ENCODE measurements at places on chromosomes 6 and 20.

GRCh38 chr20:61761453-61762166, 304.1 kb downstream of the TAF4 start:
- no peak for DNase-seq

DNA sequence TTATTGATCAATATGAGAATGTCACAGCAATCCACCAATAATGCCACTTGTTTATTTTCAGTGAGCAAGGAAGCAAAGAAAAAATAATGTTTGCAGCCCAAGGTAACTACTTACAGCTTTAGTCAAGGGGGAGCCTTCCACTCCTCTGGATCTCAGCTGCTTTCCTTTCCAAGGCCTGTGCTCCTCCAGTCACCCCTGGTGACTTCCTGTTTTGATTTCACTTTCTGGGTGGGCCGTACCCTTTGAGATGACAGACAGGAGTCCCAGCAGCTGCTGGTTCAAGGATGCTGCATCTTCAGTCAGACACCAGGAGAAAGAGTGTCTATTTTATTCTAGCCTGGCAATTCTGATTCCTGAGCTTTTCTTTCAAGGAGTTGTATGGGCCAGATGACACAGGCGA, 5.6 kb upstream of the VNN2 start:
- peak; percentile 50 for DNase-seq

GRCh38 chr20:53980031-53980465, 90.3 kb downstream of the BCAS1 start:
- no peak for DNase-seq

DNA sequence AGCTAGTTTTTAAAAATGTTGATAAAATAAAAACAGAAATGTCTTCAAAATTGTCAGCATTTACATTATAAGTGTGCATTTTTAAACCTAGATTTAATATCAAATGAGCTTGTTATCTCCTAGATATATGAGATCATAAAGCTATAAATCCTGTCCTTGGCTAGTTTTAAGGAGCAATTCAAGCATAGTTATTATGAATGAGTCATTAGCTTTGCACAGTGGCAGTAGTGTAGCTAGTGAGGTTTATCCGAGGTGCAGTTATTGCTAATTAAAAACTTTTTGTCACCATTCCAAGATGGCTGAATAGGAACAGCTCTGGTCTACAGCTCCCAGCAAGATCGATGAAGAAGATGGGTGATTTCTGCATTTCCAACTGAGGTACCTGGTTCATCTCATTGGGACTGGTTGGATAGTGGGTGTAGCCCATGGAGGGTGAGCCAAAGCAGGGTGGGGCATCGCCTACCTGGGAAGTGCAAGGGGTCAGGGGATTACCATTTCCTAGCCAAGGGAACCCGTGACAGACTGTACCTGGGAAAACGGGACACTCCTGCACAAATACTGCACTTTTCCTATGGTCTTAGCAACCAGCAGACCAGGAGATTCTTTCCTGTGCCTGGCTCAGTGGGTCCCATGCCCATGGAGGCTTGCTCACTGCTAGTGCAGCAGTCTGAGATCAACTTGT, 108.8 kb upstream of the SYNCRIP start:
- no peak for DNase-seq

DNA sequence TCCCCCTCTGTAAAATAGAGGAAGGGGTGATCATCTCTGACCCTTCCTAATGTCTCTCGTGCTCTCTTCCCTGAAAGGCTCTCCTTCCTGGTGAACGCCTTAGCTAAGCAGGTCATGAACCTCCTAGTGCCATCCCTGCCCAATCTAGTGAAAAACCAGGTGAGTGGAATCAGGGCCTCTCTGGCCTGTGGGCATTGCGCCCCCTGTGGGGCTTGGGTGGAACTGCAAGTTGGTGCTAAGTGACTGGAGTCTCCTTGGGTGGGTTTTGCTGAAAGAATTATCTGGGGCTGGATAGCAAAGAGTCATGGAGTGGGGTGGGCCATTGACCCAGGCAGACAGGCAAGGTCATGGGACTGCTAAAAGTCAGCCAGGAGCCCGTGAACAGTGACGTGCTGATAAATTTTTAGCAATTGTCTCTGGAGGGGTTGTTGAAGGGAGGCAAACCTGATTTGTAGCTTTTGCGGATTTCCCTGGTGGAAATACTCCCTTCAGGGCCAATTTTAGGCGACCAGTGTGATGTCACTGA, 8.9 kb downstream of the BPIFB1 start:
- DNase-seq = peak; percentile 63

DNA sequence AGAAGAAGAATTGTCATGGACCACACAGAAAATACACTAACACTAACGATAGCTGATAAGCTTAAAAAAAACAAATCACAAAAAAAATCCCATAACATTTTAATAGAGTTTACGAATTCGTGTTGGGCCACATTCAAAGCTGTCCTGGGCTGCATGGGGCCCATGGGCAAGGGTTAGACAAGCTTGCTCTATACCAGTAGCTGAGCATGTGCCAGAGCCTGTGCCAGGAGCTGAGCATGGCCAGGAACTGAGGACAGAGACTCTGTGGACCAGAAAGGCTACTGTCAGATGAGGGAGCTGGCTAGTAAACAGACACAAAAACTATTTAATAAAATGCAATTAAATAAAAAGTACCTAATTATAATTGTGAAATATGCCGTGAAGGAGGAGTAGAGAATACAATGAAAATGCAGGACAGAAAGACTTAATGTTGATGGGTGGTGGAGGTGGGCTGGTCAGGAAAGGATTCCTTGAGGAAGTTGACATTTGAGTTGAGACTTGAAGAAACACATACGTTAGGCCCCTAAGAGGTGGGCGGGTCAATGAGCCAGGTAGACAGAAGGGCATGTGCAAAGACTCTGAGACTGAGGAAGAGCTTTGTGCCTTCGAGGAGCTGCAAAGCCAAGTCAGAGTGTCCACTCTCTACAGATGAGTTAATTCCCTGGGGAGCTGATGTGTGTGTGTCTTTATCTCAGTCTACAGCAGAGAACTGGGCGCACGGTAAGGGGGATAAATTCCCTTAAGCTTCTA, 66.1 kb downstream of the JPH2 start:
- DNase-seq = no peak

DNA sequence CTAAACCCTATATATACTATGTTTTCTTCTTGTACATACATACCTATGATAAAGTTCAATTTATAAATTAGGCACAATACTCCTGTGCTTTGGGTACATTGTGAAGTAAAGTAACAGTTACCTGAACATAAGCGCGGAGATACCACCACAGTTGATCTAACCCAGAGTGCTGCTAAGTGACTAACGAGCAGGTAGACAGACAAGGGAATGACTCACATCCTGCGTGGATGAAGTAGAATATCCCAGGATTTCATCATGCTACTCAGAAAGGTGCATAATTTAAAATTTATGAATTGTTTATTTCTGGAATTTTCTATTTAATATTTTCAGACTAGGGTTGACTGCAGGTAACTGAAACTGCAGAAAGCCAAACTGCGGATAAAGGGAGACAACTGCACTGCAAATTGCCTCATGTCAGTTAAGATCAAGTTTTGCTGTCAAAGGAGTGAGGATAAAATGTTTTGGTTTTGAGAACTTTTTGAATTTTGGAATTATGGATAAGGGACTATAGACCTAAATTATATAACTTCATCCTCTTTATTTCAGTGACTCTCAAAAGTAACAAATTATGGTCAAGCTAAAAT, 14.4 kb downstream of the MKKS start:
- DNase-seq = no peak

DNA sequence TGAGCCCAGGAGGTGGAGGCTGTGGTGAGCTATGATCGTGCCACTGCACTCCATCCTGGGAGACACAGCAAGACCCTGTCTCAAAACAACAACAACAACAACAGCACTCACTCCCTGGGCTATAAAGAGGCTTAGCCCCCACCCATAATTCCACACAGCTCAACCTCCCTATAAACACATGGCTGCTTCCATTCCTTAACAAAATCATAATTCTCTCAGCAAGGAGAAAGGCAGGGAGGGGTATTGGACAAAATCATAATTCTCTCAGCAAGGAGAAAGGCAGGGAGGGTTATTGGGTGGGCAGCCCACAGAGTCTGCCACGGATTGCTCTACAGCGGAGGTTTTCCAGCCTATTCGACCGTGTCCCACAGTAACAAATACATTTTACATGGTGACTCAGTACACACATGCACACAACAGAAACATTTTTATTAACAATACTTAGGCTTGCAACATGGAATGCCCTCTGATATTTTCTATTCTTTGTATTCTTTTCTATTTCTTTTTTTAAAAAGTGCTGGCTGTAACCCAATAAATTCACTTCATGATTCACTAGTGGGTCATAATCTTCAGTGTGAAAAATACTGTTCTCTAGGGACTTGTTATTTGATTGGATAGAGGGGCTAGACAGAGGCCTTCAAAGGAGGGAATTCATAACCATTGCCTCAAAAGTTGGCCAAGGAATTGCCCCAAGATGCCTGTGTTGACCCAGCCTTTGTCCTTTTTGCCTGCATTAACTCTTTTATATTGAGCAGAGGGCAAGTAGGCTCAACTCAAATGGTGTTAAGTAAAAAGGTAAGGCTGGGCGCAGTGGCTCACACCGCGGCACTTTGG, 50.6 kb upstream of the ZMYND8 start:
- DNase-seq = no peak

DNA sequence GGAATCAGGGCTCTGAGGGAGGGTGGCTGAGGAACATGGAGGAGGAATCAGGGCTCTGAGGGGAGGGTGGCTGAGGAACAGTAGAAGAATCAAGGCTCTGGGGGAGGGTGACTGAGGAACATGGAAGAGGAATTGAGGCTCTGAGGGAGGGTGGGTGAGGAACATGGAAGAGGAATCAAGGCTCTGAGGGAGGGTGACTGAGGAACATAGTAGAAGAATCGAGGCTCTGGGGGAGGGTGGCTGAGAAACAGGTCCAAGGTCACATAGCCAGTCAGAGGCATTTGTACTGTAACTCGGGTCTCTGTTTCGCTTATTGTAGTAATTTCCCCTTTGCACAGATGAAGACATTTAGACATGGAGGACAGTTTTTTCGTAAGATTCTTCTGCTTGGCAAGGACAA, 164.8 kb downstream of the SOBP start:
- DNase-seq = no peak

DNA sequence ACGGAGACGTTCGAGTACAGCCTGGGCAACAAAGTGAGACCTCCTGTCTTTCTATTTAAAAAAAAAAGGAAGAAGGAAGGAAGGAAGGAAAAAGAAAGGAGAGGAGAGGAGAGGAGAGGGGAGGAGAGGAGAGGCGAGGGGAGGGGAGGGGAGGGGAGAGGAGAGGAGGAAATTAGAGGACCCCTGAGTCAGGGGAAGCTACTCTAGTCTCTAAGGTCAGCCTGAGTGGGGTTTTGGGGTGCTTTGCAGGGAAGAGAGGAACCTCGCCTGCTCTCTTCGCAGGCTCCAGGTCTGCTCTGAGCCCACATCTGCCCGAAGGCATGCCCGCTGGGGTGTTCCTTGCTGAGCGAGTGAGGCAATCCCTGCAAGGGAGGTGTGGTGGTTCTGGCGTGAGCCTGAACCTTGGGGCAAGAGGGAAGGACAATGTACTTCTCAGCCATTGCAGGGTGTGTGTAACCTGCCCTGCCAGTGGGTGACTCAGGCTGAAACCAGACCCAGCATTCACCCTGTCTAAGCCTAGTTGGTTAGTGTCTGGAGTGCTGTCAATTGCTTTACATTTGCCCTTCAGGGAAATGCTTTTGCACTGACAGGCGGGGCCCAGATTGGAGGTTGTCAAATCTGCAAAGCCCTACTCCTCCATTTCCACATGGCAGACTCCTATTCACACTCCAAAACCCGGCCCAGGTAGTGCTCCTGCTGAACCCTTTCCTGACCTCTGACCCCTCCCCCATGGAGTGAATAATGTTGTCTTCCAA, 15.3 kb upstream of the MMP9 start:
- DNase-seq = peak; percentile 30

DNA sequence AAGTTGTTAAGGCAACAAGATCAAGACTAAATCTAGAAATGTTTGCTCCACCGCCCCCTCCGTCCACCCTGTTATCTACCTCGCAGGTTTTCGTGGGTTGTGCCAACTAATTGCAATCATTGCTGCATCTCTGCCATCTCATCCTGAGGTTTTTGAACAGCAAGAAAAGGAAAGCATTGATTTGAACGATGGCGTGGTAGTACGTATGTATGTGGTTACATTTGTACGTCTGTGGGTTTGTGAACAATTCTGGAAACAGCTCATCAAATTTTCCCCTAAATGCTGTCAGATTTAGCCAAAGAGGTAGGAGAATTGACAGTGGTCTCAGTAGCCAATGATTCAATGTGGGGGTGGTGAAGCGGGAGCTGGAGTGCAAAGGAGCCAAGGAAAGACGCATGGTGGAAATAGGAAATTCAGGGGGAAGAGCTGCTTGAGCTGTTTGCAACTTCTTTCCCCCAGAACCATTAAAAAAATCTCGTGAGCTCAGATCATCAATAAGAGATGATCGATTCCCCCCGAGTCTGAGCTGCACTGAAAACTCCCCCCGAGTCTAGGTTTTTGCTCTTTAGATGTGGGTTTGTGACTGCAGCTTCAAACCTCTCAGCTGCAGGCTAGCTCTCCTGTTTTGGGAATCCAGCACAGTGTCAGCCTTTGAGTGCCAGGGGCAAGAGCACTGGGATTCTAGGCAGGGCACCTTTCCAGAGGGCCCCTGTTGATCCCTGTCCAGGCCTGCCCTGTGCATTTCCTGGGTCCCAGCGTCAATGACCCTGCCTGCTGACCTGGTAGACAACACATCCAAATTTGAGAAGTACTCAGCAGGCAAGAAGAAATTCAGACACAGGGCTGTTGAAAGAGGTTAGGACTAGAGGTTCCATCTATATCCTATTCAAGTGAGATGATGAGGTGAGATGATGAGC, 72.6 kb upstream of the LY86 start:
- peak; percentile 10 for DNase-seq

- no peak for DNase-seq
Measured at GRCh38 chr20:8127553-8128255, 4.4 kb upstream of the PLCB1 start.

- DNase-seq = no peak
Measured at GRCh38 chr6:139766796-139767195, 392.3 kb upstream of the CITED2 start.

DNA sequence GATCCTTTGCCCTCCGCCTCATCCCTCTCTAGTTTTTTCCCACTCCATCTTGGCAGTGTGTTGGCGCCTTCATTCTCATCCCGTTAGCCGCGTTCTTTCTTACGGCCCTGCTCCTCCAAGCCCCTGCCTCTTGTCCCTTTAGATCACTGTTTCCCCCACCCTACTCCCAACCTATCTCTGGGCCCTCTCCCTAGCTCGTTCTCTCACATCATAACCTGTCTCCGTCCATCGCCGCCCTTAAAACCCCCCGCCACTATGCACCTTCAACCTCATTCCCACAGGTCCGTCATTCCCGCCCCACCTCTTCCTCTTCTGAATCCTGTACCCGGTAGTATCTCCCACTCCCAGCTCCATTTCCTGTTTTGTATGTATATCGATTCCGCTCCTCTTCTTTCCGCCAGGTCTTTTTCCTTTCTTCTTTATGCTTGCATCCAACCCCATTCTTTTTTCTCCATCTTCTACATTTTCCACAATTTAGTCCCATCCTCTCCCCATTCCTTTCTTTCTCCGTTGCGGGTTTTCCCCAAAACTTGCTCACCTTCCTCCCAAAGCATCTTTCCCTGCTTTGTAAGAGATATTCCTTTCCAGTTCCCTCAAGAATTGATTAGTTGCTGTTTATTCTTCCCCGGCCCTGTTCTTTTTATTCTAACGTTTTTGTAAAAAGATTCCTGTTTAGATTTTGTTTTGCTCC, 671 bp downstream of the EFHC1 start:
- DNase-seq = no peak

- DNase-seq = no peak
Measured at GRCh38 chr6:134683783-134684422, 266.0 kb downstream of the ALDH8A1 start.
